ENCODE measurements at places on chromosomes 5 and 9. TPM values are rescaled to one million over a fixed set of nuclear protein-coding genes. Genes with fewer than 3 reads are reported as not detected.

The IFT74 gene
- total RNA-seq, result 23.5 TPM

The PKD2L2 gene
- total RNA-seq, result not detected

The TNFSF15 gene
- total RNA-seq, result 2.3 TPM

The PCDHB16 gene
- total RNA-seq, result 5.1 TPM

The PCDH12 gene
- 14.1 TPM for total RNA-seq

The PCA3 gene
- total RNA-seq, result not detected

The PCDHGA5 gene
- 2.8 TPM for total RNA-seq

The ADAMTS2 gene
- 13.6 TPM for total RNA-seq

The TAF11L3 gene
- not detected for total RNA-seq

The FREM1 gene
- total RNA-seq, result 8.3 TPM

The ETF1 gene
- 85.6 TPM for total RNA-seq

The SPOCK1 gene
- total RNA-seq, result 15.7 TPM

The PSAT1 gene
- 22.4 TPM for total RNA-seq

The PHF2 gene
- 30.7 TPM for total RNA-seq

The SPAAR gene
- 5.3 TPM for total RNA-seq

The PCDHB10 gene
- total RNA-seq, result 2.3 TPM

The RAB3C gene
- 3.7 TPM for total RNA-seq

The SNAPC4 gene
- 11.0 TPM for total RNA-seq

The PLAC8L1 gene
- total RNA-seq, result not detected

The FOXD4L6 gene
- not detected for total RNA-seq

The KIF20A gene
- 0.63 TPM for total RNA-seq

The CDH10 gene
- 0.13 TPM for total RNA-seq

The ZDHHC11B gene
- 5.4 TPM for total RNA-seq

The C1QTNF3 gene
- 38.4 TPM for total RNA-seq

The FGD3 gene
- 12.1 TPM for total RNA-seq

The OR2V1 gene
- total RNA-seq, result not detected

The BNC2 gene
- total RNA-seq, result 37.9 TPM

The FBP1 gene
- total RNA-seq, result 27.3 TPM

The LCN10 gene
- total RNA-seq, result 8.4 TPM

The IL13 gene
- total RNA-seq, result not detected

The IL33 gene
- 22.7 TPM for total RNA-seq

The FSTL4 gene
- total RNA-seq, result 0.09 TPM
